ENCODE measurements at places on chromosomes 3 and 15.

DNA sequence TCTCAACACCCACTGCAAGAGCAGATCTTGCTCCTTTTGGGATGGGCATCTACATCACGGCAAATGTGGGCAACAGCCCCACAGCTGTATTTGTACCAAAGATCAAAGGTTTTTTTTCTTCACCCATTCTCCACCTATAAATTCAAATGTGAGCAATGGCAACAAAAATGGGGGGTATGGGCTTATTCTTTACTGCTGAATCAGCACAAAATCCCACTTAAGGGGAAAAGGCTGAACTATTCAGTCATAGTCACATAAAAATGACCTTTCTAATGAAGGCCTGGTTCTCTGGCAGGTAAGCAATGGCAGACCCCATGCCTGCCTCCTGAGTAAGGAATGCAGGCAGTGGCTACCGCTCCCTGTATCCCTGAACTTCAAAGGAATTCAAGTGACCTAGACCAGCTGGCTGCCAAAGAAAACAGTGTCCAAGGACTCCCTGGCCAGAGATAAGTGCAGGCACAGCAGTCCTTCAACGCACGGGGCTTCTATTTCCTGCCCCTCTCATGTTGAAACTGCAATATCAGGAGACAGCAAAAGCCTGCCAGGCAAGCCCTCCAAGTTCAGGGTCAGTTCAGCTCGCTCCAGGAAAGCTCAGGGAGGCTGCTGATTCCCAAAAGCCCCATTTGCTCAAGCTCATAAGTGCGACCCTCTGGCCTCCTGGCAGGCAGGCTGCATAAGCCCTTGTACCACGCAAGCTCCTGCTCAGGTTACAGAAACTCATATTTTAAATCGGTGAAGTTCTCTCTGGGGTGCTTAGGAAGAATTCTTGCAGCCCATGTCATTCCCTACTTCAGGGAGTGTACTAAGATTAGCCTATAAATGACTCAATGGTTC, 134.1 kb downstream of the PDZRN3 start:
- no peak for DNase-seq

DNA sequence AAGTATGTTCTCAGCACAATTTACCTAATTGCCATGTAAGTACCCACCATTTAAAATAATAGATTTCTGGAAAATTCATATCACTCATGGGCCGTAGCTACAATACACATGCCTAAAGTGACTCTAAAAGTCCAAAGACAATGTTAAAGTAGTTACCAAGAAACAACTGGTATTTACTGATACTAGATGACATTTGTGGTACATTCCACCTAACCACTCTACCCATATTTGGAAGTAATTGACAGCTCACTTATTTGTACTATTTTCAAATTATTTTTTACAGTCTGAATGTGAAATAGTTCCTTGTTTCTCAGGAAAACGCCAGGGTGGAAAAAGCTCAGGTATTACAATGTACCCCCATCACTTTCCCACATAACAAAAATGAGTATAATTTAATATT, 573.0 kb downstream of the MECOM start:
- no peak for DNase-seq

- DNase-seq = peak; percentile 26
Observed at GRCh38 chr3:150410311-150411105, 2.4 kb downstream of the TSC22D2 start.

DNA sequence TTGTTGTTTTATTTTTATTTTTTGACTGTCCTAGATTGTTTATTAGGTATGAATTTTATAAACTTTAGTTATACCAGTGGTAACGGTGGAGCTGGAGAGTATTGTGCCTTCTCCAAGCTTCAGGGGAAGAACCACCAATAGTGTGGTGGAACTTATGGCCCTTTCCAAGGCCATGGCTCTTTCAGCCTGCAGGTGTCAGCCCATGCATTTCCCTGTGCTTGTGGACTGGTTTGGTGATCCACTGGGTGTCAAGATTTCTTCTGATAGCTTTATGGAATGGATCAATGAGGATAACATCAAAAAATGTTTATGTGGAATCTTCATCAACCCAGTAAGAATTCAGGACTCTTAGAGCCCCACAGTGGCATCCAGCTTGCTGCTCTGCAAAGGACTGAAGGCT, 19.2 kb upstream of the SCAMP5 start:
- no peak for DNase-seq

- DNase-seq = no peak
Observed at GRCh38 chr3:196620161-196620604, 19.3 kb upstream of the NRROS start.

- no peak for DNase-seq
Observed at GRCh38 chr3:15384510-15385237, 42.7 kb downstream of the METTL6 start.

DNA sequence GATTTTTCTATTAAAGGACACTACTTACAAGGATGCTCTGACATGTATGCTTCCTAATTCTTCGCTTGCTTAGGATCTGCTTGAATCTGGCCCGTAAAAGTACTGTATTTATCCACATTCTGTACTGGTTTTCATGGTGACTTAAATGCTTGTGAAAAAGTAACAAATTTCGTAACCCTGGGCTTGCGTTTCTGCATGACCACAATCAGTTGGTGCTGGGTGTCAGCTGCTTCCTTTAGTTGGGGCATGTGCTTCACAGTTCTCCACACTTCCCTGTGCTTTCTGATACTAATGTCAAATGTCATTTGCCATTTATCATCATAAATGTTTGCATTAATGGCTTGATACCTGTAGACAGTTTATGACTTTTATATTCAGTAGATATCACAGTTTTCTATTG, 218.4 kb upstream of the MLF1 start:
- DNase-seq = no peak

- DNase-seq = no peak
Observed at GRCh38 chr15:68843425-68844311, 23.0 kb upstream of the ANP32A start.

- no peak for DNase-seq
Observed at GRCh38 chr15:101026656-101027272, 107.6 kb downstream of the LRRK1 start.

GRCh38 chr15:91271565-91272153, 171.6 kb downstream of the SV2B start:
- peak; percentile 53 for DNase-seq

DNA sequence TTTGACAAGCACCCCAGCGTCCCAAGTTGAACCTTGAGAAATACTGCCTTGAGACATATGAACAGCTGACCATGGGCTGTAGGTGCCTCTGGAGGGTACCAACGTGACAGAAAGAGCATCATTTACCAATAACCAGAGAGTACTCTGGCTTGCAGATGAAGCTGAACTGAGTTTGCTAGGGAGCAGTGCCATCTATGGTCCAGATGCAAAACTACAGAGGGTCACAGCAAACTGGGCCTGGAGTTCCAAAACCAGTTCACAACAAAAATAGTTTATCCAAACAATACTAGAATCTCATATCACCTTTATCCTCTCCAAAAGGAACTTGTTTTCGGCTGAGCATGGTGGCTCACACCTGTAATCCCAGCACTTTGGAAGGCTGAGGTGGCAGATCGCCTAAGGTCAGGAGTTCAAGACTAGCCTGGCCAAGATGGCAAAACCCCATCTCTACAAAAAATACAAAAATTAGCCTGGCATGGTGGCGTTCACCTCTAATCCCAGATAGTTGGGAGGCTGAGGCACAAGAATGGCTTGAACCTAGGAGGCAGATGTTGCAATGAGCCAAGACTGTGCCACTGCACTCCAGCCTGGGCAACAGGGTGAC, 69.3 kb downstream of the CHAC1 start:
- peak; percentile 9 for DNase-seq

DNA sequence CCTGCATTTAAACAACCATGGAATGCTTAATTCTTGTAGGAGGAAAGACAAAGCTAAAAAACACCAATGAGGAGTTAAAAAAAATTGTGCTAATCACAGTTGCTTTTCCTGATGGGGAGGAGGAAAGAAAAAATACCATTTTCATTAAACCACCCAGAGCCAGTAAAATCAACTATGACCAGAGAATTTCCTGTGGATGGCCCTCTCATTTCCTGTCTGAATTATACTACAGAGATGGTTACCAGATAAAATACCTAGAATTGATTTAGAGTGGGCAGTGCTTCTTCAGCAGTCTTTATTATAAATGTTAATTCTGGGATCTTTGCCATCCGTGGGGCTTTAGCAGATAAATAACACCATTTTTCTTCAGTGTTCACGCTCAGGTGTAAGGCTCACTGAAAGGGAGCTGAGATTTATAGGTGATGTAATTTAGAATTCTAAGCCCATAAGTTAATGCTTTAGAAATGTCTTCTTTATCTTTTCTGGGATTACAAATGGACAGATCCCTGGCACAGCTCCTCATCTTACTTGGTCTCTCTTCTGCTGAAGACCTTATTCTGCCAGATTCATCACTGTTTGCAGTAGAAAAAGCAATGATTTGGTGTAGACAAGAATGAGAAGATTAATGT, 37.9 kb downstream of the RETNLB start:
- no peak for DNase-seq

DNA sequence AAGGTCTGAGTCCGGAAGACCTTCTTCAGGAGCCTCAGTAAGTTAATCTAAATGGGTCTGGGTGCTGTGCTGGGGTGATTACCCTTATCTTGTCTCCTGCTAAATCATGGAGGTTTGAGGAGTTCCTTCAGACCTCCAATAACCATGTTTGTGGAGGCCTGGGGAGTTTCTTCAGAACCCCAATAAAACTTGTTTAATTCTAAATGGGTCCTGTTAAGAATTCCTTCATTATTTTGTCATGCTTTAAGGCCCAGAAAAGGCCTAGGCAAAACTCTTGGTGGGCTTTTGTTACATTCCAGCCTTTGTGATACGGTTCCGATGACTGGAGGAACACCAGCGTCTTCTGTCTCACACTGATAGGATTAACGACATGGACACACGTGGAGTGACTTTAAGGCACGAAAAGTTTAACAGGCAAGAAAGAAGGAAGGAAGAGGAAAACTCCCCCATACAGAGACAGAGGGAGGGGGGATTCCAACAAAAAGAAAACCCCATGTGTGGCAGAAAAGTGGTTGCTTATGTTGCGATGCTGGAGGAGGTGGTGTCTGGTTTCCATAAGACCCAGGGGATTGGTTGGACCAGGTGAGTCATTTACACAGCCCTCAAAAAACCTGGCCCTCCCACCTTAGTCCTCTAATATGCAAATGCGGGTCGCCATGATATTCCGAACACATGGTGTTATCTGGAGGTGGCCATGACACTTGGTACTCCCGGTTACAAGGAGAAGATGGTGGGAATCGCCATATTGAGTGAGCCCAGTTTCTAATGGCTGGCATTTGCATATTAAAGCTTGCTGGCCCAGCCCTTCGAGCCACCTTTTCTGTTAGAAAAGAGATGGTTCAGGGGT, 72.6 kb upstream of the MFGE8 start:
- DNase-seq = no peak

DNA sequence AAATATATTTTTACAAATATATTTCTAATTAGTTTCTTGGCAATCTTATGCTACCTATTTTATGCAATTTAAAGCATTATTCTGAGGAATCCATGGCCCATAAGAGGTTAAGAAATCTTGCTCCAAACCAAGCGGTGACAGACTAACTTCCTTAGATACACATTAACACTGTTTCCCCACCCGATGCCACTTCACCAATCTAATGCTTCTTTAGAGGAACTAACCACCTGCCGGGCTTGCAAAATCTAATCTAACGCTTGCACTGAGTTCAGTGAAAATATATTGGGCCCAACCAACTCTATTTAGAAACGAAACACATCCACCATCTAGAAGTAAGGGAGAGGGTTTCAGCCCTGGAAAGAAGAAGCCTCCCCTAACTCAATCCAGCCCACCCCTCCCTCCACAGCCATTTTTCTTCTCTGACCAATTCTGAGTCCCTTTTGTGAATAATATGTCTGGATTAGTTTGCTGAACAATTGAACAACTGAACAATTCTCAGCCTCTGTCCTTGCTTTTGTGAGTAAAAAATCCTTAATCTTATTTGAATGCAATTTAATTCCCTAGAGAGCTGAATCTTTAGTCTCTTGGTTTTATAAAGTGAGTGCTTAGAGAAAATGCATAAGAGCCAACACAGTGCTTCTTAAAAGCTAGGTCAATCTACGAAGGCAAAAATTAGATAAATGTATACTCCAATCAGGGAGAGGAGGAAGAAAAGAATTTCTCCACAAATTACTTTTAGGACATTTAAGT, 150.4 kb upstream of the ADAMTS9 start:
- DNase-seq = no peak

- DNase-seq = no peak
Observed at GRCh38 chr15:89149501-89150101, 61.3 kb downstream of the ABHD2 start.

DNA sequence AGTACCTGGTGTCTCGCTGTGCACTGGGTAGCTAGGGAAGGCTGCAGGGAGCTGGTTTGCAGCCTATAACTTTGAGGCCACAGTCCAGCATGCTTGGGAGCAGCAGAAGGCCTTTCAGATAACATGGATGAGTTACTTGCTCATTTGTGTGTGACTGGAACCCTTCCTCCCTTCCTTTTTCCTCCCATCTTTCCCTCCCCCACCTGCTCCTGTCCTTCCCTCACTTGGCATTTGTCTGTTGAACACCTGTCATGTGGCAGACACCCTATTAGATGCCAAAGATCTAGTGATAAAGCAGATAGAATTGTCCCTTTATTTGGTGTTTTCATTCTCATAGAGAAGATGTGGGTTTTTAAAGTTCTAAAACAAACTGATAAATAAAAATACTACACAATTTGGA, 71.6 kb downstream of the LRTM1 start:
- no peak for DNase-seq

DNA sequence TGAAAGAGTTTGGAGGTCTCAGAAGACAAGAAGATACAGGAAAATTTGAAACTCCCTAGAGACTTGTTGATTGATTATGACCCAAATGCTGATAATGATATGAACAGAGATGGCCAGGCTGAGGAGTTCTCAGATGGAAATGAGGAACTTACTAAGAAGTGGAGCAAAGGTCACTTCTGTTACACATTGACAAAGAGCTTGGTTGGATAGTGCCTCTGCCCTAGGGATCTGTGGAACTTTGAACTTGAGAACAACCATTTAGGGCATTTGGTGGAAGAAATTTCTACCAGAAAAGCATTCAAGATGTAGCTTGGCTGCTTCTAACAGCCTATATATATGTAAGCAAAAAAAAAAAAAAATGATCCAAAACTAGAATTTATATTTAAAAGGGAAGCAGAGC, 48.9 kb upstream of the NAALADL2 start:
- DNase-seq = no peak

GRCh38 chr3:129063841-129064482, 3.4 kb downstream of the GP9 start:
- no peak for DNase-seq

- DNase-seq = no peak
Observed at GRCh38 chr3:94036909-94037507, 8.6 kb upstream of the STX19 start.

DNA sequence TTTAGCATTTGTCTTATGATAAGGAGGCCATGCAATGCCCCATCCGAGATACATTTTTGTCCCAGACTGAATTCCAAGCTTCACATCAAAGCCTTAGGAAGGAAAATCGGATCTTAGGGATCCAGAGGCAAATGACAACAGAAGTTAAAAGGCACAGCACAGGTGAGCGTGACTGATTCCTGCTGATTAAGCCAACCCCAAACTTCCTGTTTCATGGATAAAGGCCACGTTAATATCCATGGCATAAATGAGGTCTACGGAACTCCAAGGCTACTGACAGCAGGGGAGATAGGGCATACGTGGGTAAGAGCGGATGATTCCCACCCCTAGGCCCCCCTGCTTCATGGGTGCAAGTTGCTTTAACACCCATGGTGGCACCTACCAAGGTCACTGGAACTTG, 471.6 kb downstream of the FHIT start:
- no peak for DNase-seq
